Heart left ventricle (tissue), 16 donors: ENCODE measurements at places on chromosomes 3 and 15. TPM values are rescaled to one million over a fixed set of nuclear protein-coding genes. Genes with fewer than 3 reads are reported as not detected.

DNA sequence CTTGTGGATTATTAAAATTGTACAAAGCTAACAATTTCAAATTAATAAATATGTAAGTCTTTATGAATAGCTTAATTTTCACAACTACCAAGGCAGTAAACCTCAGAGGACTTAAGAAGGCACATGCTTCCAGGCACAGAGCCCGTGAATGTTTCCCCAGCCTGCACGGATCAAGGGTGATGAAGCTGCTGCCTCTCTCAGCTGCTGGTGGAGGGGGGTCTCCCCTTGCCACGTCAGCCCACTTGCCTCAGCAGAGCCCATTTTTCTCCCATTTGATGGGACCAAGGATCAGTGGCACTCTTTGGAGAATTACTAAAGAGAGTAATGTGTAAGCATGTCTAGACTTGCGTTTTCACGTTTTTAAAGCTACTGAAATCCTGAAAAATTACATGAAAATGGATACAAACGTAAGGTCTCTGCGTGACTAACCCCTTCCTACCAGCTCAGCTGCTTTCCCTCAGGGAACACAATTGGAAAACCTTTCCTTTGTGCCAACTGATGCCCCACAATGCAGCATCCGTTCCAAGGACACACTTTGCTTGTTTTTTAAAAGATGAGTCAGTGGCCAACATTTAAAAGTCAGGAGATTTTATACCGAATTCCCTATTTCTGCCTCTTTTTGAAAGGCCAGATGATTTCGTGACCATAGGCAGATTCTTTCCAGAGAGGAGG, 494.1 kb downstream of the GABRG3 start:
- no peak for DNase-seq

Gene APEH
- 113 TPM for total RNA-seq

Gene RHOV
- total RNA-seq: not detected

DNA sequence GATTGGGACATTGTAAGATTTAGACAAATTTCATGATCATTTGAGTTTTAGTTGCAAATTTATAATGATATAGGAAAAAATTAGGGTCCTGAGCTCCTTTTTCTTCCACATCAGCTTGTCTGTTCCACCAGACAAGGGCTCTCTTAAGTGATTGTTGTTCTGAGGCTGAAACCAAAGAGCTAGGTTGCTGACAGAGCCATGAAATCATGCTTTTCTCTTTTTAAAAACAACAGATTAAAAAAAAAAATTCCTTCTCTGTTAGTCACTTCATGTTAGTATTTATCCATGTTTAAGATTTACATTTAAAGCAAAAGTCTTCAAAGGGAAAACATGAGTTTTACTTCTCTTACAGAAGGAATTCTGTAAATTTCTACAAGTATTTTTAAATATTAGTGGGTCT, 56.8 kb downstream of the ATP2C1 start:
- no peak for DNase-seq

GRCh38 chr3:11600501-11601282, 43.0 kb downstream of the VGLL4 start:
- peak; percentile 82 for DNase-seq

DNA sequence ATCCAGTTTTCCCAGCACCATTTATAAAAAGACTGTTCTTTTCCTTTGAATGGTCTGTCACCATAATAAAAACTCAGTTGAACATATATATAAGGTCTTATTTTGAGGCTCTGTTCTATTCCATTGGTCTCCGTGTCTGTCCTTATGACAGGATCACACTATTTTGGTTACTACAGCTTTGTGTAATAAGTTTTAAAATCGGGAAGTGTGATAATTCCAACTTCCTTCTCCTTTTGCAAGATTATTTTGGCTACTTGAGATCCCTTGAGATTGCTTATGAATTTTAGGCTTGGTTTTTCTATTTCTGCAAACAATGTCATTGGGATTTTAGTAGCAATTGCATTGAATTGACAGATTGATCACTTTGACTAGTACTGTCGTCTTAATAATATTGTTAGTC, 35.7 kb downstream of the SACM1L start:
- no peak for DNase-seq

Gene MED12L
- 0.86 TPM for total RNA-seq

- peak; percentile 43 for DNase-seq
Measured at GRCh38 chr3:159978353-159978752, 10.3 kb upstream of the IL12A start.

Gene PHLDB2
- 236 TPM for total RNA-seq

- DNase-seq: no peak
Measured at GRCh38 chr3:132254076-132254755, 63.0 kb upstream of the ACP3 start.

Gene ABTB1
- 34.7 TPM for total RNA-seq

DNA sequence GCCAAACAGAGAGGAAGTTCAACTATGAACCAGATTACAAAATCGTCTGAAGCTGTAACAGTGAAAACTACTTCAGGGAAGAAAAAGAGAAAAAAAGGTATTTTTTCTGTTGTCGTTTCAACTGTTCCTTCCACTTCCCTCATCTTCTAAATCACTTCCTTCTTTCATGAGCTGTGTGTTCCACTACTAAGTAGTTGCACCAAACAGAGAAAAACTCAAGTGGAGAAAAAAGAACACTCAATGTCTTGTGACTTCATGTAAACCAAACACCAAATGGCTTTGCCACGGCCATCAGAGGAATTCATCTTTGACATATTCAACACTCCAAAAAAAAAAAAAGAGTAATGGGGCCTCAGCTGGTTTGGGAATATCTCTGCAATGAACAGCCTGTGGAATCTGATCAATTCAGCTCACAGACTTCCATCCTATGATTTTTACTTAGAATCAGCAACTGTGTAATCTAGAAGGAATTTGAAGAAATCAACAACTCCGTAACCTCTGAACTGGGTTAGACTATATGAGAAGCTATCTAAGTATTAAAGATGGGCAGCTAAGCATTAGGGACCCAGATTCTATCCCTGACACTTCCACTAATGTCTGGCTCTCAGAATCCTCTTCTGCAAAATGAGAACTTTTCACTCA, 47.5 kb upstream of the RNF7 start:
- DNase-seq: no peak

Gene ISLR
- 16.9 TPM for total RNA-seq

- no peak for DNase-seq
Measured at GRCh38 chr3:168322941-168323340, 227.2 kb upstream of the GOLIM4 start.

Gene PTX3
- 1.2 TPM for total RNA-seq

Gene GOLGA6L10
- 0.61 TPM for total RNA-seq

Gene ACKR4
- 2.8 TPM for total RNA-seq

DNA sequence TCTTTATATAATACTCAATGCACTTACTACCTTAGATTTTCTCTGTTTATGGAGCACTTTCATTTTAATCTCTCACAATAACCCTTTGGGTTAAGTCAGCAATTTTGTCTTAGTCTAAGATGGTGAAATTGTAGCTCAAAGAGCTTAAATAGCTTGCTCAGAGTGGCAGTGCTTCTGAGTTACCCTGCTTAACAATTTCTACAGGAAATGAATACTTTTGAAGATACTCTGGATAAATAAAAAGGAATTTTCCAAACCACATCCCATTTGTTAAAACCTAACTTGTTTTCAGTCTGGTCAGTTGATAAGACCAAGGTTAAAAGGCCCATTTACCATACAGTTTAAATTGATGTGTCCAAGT, 37.2 kb downstream of the HMG20A start:
- no peak for DNase-seq

DNA sequence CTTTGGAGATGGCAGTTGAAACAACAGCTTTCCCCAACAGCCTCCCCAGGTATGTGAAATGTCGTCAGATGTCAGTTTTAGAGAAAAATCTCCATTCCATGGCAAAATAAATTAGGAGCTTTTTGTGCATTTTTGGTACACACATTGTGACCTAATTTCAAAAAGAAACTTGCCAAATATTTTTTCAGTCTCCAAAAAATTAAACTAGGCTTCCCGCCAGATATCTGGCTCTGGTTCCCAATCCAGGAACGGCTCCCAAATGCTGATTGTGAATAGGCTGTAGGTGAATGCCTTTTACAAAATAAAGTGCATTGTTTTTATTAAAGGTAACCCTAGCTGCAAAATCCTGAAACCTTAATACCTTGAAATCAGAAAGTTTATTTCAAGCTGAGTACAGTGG, 10.9 kb downstream of the KCNAB1 start:
- no peak for DNase-seq

DNA sequence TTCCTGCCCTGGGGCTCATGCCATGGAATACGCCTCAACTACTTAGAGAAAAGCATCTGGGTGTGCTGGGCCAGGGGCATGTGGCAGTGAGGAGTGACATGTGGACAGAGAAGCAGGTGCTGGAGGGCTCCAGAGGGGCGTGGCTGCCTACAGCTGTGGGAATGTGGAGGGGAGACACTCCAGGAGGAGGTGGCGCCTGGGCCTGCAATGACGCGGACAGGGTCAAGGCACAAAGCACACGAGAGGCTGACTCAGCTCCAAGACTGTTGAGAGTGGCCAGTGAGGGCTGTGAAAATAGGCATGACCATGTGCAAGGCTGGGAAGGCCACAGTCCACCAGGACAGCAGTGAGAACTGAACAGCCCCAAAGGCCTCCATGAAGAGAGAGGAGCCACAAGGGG, 48.5 kb downstream of the PTH1R start:
- DNase-seq: peak; percentile 59

DNA sequence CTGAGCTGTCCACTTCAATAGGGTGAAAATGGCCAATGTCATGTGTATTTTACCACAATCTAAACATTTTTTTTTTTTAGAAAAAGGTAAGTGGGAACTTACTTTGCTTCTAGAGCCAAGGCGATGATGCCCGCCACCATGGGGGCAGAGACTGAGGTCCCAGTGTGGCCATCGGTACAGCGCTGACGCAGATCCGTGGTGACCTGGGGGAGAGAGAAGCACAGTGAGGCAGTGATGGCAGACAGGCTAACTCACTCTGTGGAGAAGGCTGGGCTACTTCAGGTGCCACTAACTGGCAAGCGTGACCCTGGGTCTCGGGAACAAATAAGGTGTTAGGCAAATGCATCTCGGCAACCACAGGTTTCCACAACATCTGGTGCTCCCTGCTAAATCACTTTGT, 94.3 kb upstream of the SNRPA1 start:
- DNase-seq: no peak

- DNase-seq: no peak
Measured at GRCh38 chr15:33341953-33342352, 31.2 kb downstream of the RYR3 start.

- no peak for DNase-seq
Measured at GRCh38 chr15:66126031-66126441, 127.5 kb downstream of the MEGF11 start.

DNA sequence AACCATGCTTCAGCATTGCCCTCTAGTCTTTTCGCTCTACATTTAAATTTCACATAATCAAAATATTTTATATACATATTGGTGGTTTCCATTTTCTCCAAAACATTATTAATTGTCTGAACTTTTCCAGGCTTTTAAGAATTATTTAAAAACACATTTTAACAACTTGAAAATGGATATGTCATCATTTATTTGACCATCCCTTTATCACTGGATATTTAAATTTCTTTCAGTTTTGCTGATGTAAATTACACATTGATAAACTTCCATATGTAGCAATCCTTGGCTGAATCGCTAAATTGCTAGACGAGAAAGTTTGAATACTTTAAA, 146.0 kb downstream of the ATP10A start:
- DNase-seq: no peak

GRCh38 chr3:59946401-59946800, 896.6 kb upstream of the CFAP20DC start:
- DNase-seq: no peak

Gene ADGRG7
- total RNA-seq: not detected

Gene NR1I2
- 0.23 TPM for total RNA-seq

Gene OIP5
- 0.72 TPM for total RNA-seq

Gene CNTN3
- 0.25 TPM for total RNA-seq

Gene SRPRB
- 24.0 TPM for total RNA-seq

Gene MITF
- 64.4 TPM for total RNA-seq

- DNase-seq: no peak
Measured at GRCh38 chr15:83919319-83919830, 265.5 kb downstream of the ADAMTSL3 start.

GRCh38 chr3:174408310-174408709, 450.8 kb upstream of the NAALADL2 start:
- DNase-seq: no peak

Gene TMEM266
- 0.28 TPM for total RNA-seq

DNA sequence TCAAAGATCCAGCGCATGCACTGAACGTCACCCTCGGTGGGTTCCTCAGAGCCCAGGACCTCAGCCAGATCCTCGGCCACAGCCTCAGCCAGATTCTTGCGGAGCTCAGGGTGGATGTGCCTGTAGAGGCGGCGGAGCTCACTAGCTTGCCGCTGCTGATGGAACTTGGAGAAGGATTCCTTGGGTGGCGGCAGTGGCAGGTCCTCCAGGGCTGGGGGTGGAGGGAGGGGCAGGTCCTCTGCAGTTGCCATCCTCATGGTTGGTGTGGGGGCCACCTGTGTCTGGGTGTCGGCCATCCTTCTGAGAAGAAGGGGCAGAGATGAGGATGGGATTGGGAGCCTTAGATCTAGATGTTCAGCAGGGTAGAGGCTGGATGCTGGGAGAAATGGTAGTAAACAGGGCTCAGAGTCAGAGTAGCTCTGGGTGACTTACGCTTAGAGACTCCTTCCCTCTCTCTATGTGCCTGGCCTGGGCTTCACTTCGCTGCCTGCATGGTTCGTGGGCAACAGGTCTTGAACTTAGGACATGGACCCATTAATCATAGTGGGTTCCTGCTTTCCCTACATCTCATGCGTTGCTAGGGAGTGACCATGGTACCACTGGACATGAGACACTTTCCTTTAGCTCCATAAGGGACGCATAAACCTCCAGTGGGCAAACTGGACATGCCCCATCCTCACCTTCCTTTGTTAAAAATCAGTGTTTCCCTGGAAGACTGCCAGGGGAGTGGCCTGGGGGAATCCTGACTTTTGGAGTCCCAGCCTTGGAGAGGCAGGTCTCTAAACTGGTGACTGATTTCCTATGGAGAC, 3.0 kb downstream of the XIRP1 start:
- DNase-seq: no peak

Gene GOLGA8S
- 0.22 TPM for total RNA-seq

GRCh38 chr3:120506828-120507774, 56.3 kb upstream of the FSTL1 start:
- no peak for DNase-seq

Gene FANCI
- 10.3 TPM for total RNA-seq

Gene RLBP1
- not detected for total RNA-seq
